ENCODE measurements at places on chromosomes 4 and X.
A peak's percentile ranks its signal among the peaks of the same experiment; 100 is the strongest.

DNA sequence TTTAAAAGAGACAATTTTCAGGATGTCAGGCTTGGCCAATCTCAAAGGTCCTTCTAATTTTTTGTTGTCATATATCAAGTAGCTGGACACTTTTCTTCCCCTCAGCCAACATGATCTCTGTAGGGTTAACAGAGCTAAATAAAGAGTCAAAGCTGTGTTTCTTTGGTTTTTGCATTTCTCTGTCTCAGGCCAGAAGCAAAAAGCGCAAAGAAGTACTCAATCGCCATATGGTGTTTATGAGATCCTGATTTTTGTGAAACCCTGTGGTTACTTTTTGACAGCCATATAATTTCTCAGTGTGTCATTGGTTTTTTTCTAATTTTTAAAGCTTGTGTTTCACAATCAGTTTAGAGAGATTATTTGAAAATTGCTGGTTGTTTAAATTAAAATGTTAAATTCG, 111.9 kb downstream of the MAPK10 start:
- no peak for DNase-seq

DNA sequence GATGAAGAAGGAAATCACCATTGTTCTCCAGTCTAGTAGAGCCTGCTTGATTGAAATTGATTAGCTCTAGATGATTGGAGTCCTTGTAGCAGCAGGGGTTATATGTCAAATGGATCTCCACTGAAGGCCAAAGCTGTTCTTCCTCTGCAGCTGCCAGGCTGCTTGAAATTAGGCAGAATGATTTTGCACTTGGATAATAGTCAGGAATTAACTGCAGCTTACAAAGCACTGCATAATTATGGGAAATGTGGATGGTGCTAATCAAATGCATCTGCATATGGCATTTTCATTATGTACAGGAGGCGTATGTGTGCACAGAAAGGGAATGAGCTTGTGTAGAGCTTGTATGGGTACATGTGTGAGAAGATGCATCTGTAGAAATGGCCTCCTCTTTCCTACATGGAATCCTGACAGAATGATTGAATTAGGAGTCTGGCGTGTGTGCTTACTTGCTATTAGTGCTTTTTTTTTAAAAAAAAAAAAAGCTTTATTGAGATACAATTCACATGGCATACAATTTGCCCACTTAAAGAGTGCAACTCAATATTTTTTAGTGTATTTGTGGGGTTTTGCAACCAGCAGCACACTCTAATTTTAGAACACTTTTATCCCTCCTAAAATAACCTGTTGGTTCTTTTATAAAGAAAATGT, 65.9 kb downstream of the TMEM131L start:
- DNase-seq = no peak

- no peak for DNase-seq
Observed at GRCh38 chr4:80058740-80059139, 14.3 kb downstream of the ANTXR2 start.

- peak; percentile 1 for DNase-seq
Observed at GRCh38 chr4:189124149-189124758, 816.4 kb upstream of the FRG1 start.

GRCh38 chrX:150936556-150936955, 38.1 kb upstream of the CD99L2 start:
- DNase-seq = no peak

DNA sequence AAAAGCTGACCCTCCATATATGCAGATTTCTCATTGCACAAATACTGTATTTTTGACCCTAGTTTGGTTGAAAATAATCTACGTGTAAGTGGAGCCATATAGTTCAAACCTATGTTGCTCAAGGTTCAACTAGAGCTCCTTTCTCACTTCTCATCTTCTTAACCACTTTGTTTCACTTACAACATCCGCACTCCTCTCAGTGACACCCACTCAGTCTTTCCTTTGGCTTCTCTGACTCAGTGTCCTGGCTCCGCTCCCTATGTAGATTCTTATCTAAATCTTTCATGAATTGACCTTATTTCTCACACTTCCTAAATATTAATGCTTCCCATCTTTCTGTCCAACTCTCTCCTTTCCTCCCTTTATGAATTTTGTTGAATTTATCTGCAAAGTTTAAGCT, 32.9 kb upstream of the DKK2 start:
- DNase-seq = no peak

DNA sequence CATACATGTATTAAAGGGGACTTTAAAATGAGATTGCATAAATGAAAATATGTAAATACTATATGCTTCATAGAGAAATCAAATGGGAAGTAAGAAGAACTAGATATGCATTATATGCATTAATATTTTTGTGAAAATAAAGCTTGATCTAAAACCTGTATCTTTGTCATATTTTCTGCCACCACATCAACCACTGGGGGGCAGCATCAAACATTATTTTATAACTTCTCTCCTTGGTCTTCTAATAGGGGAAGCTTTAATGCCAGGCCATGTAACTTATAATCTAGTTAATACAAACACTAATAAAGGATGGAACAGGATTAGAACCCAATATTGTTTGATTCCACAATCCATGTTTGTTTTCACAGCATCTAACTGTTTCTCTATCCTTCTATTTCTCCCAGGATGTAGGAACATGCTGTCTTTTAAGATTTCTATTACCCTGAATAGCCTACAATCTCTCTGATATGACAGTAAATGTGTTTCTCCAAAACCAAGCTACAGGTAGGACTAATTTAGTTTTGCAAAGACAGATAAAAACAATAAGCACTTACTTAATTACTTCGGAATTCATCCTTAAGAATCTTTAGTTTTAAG, 10.0 kb downstream of the QRFPR start:
- peak; percentile 32 for DNase-seq

DNA sequence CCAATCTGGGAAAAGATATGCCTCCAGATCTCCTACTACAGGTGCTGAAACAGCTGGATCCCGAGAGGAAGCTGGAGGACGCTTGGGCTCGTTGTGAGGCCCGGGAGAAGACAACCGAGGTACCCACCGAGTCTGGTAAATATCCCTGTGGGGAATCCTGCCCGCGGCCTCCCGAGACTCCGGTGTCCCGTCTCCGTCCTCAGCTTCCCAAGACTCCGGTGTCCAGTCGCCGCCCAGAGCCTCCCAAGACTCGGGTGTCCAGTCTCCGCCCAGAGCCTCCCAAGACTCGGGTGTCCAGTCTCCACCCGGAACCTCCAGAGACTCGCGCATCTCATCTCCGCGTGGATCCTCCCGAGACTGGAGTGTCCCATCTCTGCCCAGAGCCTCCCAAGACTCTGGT, 639 bp downstream of the FAM47B start:
- DNase-seq = no peak

- DNase-seq = no peak
Observed at GRCh38 chr4:76740866-76741662, 156.9 kb downstream of the SOWAHB start.

GRCh38 chrX:19840899-19841648, 46.3 kb downstream of the SH3KBP1 start:
- no peak for DNase-seq

GRCh38 chrX:70445951-70446350, 1.3 kb downstream of the DLG3 start:
- DNase-seq = no peak

- peak; percentile 43 for DNase-seq
Observed at GRCh38 chrX:40996886-40997530, 88.2 kb upstream of the USP9X start.

DNA sequence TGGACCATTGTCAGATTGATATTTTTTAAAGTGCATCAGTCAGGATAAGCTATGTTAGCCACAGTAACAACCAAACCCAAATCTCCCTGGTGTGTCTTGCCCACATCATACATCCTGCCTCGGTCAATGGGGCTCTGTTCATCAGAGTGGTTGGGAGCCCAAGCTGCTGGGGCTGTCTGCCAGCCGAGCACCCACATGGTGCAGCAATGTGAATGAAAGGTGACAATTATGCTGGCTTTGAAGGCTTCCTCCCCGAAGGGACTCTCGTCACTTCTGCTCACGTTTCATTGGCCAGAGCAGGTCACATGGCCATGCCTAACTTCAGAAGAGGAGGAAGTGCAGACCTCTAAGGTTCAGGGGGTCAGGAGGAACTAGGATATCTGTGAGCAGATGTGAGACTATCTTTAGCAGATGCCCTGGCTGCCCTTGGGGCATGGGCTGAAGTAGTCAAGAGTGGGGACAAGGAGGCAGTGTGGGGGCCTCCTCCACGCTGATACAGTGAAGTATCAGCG, 1.3 kb upstream of the JAKMIP1 start:
- DNase-seq = no peak

DNA sequence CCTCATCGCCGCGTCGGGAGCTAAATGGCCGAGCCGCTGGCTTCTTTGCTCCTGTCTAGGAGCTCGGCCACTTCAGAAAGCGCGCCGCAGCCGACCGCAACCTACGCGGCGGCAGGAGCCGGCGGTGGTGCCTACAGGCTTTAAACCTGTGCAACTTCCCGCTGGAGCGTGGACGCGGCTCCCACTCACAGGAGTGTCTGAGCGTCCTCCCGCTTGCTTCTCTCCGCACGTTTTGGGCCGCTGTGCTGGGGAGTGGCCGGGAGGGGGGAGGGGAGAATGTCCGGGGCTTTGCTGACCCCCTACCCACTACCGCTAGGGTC, 1.0 kb downstream of the NHSL2 start:
- DNase-seq = no peak

- no peak for DNase-seq
Observed at GRCh38 chr4:151717909-151718628, 42.7 kb downstream of the GATB start.

DNA sequence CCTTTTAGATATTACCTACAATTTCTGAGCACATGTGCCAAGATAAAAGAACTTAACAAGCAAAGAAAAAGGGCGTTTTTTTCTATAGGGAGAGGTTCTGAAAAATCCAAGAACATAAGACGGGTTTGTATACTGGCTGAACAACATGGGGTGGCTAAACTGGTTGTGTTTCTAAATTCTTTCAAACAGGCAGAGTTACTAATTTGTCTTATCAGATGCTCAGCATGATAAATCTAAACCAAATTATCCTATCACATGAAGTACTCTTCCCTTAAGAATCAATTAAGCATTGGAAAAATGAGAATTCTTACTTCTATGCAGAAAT, 45.4 kb upstream of the PGM2 start:
- no peak for DNase-seq

DNA sequence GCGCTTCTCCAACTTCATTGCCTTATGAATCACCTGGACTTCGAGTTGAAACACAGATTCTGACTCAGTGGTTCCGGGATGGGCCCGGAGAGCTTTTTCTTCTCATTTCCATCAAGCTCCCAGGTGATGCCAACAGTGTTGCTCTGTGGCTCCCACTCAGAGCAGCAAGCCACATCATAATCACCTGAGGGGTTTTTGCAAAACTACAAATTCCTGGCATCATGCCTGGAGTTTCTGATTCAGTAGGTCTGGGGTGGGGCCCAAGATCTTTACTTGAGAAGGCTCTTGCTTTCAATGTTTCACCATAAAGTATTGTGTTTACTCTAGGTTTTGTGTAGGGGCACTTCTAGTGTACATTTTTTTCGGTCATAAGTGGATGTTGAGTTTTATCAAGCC, 7.0 kb downstream of the MTM1 start:
- DNase-seq = no peak

DNA sequence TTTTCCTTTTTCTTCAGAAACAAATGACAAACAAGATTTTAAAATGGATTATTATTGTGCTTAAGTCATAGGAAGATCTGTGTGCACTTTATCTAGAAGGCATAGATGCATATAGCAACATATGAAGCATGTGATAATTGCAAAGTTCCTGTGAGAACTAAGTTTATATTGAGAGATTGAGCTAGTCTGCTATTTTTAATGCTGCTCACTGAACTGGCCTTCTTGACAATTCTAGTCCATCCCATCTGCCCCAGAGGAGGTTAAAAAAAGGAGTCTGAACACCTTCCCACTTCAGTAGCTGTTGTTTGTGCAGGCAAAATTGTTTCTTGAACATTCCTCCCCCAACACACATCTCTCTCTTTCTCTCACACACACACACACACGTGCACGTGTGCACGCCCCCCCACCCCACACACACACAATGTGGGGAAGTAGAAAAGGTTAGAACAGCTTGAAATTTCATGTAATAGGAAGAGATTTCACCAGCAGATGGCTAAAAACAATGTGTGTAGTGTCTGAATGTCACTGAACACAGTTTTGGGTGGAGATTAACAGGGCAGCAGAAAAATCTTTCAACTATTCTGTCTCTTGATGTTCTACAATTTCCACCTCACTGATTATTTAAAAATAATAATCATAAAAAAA, 108.0 kb downstream of the GPM6A start:
- DNase-seq = peak; percentile 75

All from cerebellar cortex (tissue), 1 donor.